GM23248 (cell line): ENCODE measurements at places on chromosomes 1 and 21. TPM values are rescaled to one million over a fixed set of nuclear protein-coding genes. Genes with fewer than 3 reads are reported as not detected.
A peak's percentile ranks its signal among the peaks of the same experiment; 100 is the strongest.

- no peak overlapping the region for H3K27ac ChIP-seq
- H3K27me3 ChIP-seq: no peaks in the 10 kb centered on the region
Measured at GRCh38 chr1:98203466-98203865, 282.6 kb upstream of the DPYD start.

GRCh38 chr1:159800177-159800930 lies 1.8 kb upstream of the FCRL6 start:
- no peaks in the 10 kb centered on the region; the same call in 1 of the 2 replicates for H3K4me1 ChIP-seq
- DNase-seq: peak; percentile 34
- no peaks in the 10 kb centered on the region for H3K36me3 ChIP-seq
- peaks cover 9% of the 10 kb centered on the region; the same call in 1 of the 2 replicates for H3K27me3 ChIP-seq
- H3K4me3 ChIP-seq: no peak overlapping the region
- no peak overlapping the region for H3K27ac ChIP-seq

GRCh38 chr1:205774198-205775014 lies 876 bp downstream of the RAB29 start:
- peak; percentile 38 for DNase-seq
- H3K4me3 ChIP-seq: peak overlapping the region; percentile 79
- H3K27ac ChIP-seq: no peak overlapping the region
- H3K36me3 ChIP-seq: no peaks in the 10 kb centered on the region
- no peaks in the 10 kb centered on the region for H3K27me3 ChIP-seq

DNA sequence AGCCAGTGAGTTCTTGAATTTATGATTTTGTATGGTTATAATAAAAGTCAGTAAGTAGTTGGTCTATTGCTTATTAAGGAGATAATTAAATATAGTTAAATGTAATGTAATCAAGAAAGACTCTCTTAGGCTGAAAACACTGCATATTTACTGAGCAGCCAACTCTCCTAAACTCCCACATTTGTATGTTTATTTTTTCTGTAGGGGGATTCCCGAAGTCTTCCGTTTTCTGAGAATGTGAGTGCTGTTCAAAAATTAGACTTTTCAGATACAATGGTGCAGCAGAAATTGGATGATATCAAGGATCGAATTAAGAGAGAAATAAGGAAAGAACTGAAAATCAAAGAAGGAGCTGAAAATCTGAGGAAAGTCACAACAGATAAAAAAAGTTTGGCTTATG lies 56.7 kb downstream of the PKN2 start:
- no peaks in the 10 kb centered on the region for H3K27me3 ChIP-seq
- H3K4me1 ChIP-seq: peaks cover 21% of the 10 kb centered on the region
- peak overlapping the region; percentile 34; the same call in 1 of the 2 replicates for H3K27ac ChIP-seq

- H3K27me3 ChIP-seq: no peaks in the 10 kb centered on the region
- H3K4me1 ChIP-seq: no peaks in the 10 kb centered on the region
- H3K36me3 ChIP-seq: peaks cover 36% of the 10 kb centered on the region; the same call in 1 of the 2 replicates
- DNase-seq: peak; percentile 6
- no peak overlapping the region for H3K27ac ChIP-seq
Measured at GRCh38 chr1:116019653-116020253, 43.4 kb downstream of the SLC22A15 start.

GRCh38 chr1:66331658-66332547 lies 202.1 kb upstream of the SGIP1 start:
- H3K27ac ChIP-seq: peak overlapping the region; percentile 98
- DNase-seq: peak; percentile 92
- H3K36me3 ChIP-seq: no peaks in the 10 kb centered on the region

DNA sequence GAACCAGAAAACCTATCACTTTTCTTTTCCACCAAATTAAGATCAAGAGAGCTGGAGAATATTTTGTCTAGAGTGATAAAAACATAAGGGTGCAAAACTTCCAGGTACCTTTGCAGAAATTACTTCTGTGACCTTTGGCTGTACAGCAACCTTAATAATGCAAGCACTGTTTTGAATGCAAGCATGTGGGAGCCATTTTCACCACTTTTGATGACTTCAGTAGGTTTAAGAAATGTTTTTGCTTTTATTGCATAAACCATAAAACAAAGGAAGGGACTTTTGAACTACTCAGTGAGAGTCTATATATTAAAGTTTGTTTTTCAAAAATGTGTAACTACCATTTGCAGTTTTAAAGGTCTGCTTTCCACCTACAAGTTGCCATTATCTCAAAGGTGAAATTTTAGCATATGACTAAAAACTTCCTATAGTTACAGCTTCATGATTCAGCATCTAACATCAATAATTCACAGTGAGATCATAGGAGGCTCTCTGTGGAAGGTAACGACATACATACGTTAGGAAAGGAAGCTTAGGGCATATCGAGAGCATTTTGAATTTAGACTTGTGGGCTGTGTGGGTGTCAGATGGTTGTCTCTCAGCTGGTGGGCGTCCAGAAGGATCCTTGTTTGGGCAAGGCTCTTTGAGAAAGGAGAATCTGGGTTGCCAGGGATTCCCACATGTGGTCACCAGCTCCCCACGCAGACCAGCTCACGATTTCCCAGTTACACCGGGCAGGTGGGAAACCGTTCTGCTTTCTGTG lies 1.1 kb upstream of the GADD45A start:
- peak overlapping the region; percentile 97 for H3K27ac ChIP-seq
- H3K4me3 ChIP-seq: peak overlapping the region; percentile 96
- peaks cover 19% of the 10 kb centered on the region for H3K36me3 ChIP-seq
- peaks cover 52% of the 10 kb centered on the region for H3K4me1 ChIP-seq

DNA sequence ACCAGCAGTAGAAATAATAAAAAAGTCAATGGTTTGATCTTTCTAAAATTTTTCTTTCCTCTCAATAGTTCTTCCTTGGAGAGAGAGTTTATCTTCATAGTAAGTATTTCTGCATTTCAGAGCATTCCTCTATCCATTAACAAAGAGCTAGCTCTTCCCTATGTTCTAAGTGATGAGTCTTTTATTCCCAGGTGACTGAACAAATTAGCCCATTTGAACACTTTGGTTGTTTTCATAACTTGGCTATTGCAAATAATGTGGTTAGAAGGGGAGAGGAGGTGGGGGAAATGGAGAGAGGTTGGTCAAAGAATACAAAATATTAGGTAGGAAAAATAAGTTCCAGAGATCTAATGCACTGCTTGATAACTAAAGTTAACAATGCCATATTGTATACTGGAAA lies 598.9 kb downstream of the KCNT2 start:
- H3K4me3 ChIP-seq: no peak overlapping the region
- H3K4me1 ChIP-seq: no peaks in the 10 kb centered on the region
- H3K27ac ChIP-seq: no peak overlapping the region
- no peaks in the 10 kb centered on the region for H3K36me3 ChIP-seq
- DNase-seq: no peak

GRCh38 chr1:15633756-15634420 lies 16.6 kb downstream of the DDI2 start:
- DNase-seq: no peak
- H3K4me1 ChIP-seq: no peaks in the 10 kb centered on the region
- H3K36me3 ChIP-seq: peaks cover 63% of the 10 kb centered on the region
- H3K27ac ChIP-seq: no peak overlapping the region
- no peak overlapping the region for H3K4me3 ChIP-seq

DNA sequence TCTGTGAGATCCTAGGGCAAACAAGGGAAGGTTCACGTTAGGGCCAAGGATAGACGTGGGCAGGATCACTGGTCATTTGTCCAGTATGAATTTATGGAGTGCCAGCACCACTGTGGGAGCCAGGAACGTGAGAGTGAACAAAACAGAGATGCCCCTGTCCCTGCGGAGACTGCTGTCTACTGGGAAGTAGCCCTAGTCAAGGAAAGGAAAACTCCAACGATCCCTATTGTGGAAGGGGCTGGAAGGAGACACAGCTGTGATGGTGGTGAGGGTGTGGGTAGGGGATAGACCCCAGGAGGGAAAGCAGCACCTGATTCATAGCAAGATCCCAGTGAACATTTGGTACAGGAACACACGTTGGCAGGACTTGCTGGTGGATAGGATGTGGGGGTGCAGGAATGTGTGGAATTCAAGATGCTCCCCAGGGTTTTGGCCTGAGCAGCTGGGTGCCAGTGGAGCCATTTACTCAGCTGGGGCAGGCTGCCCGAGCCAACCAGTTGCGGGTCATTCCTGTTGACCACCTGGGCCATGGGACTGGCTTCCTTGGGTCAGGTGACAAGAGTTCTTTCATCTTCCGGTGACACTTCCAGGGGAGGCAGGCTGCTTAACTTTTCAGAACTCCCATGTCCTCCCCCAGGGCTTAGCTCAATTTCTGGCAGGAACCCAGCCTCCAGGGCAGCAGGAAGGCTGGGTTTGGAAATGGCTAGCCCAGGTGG lies 1.2 kb upstream of the ATP13A2 start:
- no peaks in the 10 kb centered on the region for H3K27me3 ChIP-seq
- no peaks in the 10 kb centered on the region; the same call in 1 of the 2 replicates for H3K36me3 ChIP-seq
- DNase-seq: peak; percentile 53
- peaks cover 23% of the 10 kb centered on the region for H3K4me1 ChIP-seq
- no peak overlapping the region for H3K27ac ChIP-seq
- no peak overlapping the region for H3K4me3 ChIP-seq

- no peak overlapping the region for H3K27ac ChIP-seq
- no peaks in the 10 kb centered on the region for H3K4me1 ChIP-seq
- DNase-seq: no peak
- H3K4me3 ChIP-seq: no peak overlapping the region
- H3K27me3 ChIP-seq: no peaks in the 10 kb centered on the region
Measured at GRCh38 chr1:16038620-16038912, 5.0 kb upstream of the CLCNKB start.

DNA sequence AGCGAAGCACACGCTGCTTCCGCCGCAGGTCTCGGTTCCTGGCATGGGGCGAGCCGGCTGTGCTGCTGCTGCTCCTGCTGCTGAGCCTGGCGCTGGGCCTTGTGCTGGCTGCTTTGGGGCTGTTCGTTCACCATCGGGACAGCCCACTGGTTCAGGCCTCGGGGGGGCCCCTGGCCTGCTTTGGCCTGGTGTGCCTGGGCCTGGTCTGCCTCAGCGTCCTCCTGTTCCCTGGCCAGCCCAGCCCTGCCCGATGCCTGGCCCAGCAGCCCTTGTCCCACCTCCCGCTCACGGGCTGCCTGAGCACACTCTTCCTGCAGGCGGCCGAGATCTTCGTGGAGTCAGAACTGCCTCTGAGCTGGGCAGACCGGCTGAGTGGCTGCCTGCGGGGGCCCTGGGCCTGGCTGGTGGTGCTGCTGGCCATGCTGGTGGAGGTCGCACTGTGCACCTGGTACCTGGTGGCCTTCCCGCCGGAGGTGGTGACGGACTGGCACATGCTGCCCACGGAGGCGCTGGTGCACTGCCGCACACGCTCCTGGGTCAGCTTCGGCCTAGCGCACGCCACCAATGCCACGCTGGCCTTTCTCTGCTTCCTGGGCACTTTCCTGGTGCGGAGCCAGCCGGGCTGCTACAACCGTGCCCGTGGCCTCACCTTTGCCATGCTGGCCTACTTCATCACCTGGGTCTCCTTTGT lies 2.6 kb downstream of the TAS1R3 start:
- no peaks in the 10 kb centered on the region; the same call in 1 of the 2 replicates for H3K36me3 ChIP-seq
- peaks cover 12% of the 10 kb centered on the region for H3K4me1 ChIP-seq
- H3K4me3 ChIP-seq: no peak overlapping the region
- no peak overlapping the region for H3K27ac ChIP-seq
- peak; percentile 47 for DNase-seq

Gene CRYBG2
- not detected in 2 replicates for total RNA-seq

Gene FNDC5
- 0.76 TPM in 1 of 2 replicates, not detected in the other for total RNA-seq

Gene GABPB2
- total RNA-seq: 14.7 and 14.9 TPM in 2 replicates

Gene DAB1
- 0.11 TPM in 1 of 2 replicates, not detected in the other for total RNA-seq

Gene HTR1D
- not detected in 2 replicates for total RNA-seq

Gene TMCO4
- total RNA-seq: 24.5 and 25.9 TPM in 2 replicates

Gene KPRP
- under 0.01 and 0.22 TPM in 2 replicates for total RNA-seq

Gene CELA2A
- not detected in 2 replicates for total RNA-seq
